Stimulated activated CD8-positive, alpha-beta memory T cell treated with anti-CD3 and anti-CD28 coated beads, Interleukin-7, amount 100 ng/mL, for 1 hour (primary cell): ENCODE measurements at places on chromosomes 4 and X.

- DNase-seq: no peak
Observed at GRCh38 chrX:118373538-118373937, 27.6 kb downstream of the WDR44 start.

DNA sequence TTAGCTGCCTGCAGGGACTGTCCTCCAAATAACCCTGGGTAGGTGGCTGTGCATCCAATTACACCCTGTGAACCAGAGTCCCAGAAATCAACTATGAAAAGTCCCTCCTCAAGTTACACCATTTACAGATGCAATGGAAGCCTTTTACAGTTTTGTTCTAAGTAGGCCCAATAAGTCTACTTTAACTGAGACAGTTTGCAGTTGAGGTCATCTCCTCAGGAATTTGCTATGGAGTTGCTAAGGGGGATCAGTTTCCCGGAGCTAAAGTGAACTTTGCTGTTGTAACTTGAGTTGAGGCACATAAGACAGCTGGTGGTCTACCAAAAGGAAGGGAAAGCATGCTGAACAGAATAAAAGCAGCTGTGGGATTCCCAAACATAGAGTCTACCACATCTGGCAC, 121.6 kb upstream of the STK26 start:
- no peak for DNase-seq

GRCh38 chr4:136400829-136401228, 1131.5 kb downstream of the PCDH18 start:
- no peak for DNase-seq

DNA sequence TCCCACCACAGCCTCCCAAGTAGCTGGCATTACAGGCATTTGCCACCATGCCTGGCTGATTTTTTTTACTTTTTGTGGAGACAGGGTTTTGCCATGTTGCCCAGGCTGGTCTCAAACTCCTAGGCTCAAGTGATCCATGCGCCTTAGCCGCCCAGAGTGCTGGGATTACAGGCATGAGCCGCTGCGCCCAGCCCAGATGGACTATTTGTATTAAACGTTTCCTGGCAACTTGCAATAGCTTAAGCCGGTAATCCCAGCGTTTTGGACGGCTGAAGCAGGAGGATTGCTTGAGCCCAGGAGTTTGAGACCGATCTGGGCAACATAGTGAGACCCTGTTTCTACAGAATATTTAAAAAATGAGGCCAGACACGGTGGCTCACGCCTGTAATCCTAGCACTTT, 18.4 kb downstream of the UBE2K start:
- no peak for DNase-seq

DNA sequence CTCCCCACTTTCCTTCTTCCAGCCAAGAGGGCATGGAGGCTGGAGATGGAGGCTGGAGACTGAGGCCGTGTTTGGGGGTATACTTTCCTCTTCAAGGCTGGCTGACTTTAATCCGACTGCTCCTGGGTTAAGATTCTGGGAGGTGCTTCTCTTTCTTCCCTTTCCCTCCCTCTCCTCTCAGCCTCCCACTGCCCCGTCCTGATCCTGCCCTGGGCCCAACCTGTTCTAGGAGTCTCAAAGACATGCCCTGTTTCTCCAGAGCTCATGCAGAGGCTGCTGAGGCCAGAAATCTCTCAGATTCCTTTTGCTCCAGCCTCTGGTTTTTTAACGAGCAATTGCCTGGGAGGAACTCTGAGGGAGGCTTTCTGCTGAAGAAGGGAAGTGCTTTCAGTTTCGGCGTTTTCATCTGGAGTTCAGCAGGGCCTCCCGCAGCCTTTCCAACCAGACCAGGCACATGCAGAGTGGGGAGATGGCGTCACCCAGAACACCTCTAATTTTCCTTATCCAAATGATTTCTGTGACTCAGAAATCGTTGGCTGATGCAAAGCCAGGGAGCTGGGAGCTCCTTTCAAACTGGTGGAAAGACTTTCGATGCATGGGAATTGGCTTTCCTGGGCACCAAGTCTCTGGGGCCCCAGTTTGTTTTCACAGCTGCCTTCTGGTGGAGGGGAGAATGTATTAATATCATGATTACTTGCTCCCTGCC, 34.5 kb upstream of the FAM9C start:
- DNase-seq: no peak

GRCh38 chrX:141917801-141918200, 14.1 kb downstream of the MAGEC1 start:
- no peak for DNase-seq

- no peak for DNase-seq
Observed at GRCh38 chr4:32858971-32859370, 2138.8 kb downstream of the PCDH7 start.

DNA sequence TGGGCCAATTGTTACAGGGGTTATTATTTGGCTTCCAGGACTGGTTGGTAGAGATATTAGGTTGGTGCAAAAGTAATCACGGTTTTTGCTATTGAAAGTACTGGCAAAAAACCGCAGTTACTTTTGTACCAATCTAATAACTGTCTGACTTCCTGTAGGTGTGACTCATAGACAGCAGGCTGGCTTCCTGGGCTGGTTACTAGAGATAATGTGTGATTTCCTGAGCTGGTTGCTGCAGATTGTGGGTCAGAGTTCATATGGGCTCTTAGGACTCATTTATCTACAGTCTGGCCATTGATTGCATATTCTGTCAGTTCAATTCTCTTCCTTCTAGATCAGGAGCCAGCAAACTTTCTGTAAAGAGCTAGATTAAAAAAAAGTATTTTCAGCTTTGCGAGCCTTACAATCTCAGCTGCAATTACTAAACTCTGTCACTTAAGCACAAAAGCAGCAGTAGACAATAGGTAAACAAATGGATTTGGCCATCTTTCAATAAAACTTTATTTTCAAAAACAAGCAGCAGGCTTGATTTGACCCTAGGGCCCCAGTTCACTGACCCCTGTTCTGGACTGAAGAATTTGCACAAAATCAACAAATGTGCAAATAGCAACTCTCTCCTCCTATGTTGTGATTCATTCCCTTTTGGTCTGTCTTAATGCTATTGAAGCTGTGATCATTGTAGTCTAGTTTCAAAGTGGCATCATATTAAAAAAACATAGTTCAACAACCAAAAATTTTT, 50.8 kb upstream of the BOD1L1 start:
- no peak for DNase-seq

GRCh38 chrX:10360116-10360515, 203.3 kb downstream of the CLCN4 start:
- DNase-seq: no peak

DNA sequence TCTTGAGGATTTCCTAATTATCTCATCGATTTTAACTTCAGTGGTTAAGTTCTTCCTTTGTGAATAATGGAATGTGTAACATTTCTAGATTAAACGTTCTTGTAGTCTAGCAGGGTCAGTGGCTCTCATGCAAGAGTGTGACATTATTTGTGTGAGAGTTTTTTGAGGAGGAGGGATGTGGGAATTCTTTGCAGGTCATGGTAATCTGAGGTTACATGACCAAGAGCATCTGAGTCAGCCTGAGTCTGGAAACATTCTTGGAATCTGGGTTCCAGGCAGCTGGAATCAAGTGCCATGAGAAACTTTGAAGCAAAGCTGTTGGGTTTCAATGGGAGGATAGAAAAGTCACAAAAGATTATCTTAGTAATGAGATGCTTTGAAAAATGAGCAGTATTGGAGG, 49.5 kb downstream of the GK start:
- no peak for DNase-seq

- no peak for DNase-seq
Observed at GRCh38 chr4:136784326-136784725, 748.0 kb downstream of the PCDH18 start.

GRCh38 chrX:15437724-15438123, 53.5 kb upstream of the VEGFD start:
- DNase-seq: no peak

- no peak for DNase-seq
Observed at GRCh38 chrX:53494436-53494835, 60.3 kb upstream of the HSD17B10 start.

DNA sequence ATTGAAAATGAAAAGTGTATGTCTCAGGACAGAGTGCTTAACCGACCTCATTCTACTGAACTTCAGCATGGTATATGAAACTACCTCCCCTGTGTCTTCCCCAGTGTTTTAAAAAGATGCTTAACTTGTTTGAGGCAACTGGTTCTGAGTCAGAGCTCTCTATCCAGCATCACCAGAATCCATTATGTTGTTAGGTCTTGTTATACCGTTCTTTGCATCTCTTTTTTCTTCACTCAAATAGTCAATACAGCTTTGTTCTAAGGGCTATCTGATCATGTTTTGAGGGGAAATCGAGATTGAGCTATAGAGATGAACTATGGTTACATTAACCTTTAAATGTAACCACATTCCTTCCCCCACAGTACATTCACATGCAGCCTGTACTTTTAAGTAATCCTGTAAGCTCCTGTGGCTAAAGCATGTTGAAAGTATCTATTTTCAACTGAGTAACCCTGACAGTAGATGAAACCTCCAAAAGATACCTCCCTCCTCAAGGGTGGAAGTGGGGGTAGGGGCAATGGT, 514.4 kb downstream of the RPA4 start:
- DNase-seq: no peak

GRCh38 chr4:26837993-26838842, 22.4 kb upstream of the STIM2 start:
- no peak for DNase-seq

DNA sequence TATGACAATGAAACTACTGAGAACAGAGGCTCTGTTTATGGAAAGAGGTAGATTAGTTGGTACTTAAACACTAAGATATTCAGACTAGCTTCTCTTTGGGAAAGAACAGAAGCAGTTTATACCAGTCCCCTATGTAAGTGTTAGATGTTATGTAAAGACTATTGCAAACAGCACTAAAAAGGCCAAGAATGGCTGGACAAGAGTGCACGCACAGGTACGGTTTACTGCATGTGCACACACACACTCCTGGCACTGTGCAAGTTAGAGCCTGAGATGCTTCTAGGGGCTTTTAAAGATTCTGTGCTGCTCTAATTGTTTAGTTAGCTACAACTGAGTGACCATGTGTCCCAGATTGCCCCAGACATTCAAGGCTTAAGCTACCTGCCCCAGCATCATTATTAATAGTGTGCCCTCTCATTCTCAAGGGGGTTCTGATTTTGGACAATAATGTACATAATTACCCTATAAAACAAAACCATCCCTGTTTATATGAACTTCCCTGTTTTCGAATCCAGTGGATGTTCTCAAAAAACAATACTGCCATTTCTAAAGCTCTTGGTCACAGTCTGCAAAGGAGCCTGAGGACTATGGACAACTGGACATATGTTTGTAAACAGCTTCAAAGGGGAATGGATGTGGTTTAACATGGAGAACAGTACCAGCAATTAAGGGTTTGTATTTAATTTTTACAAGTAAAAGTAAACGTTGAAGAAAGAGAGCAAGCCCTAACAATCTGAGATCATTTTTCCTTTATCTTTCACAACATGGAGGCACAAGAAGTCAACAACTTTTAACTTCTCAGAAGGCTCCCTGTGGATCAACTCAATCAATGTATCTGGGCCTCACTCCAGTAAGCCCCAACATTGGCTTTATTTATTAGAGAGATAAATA, 2.0 kb downstream of the SETD7 start:
- no peak for DNase-seq

DNA sequence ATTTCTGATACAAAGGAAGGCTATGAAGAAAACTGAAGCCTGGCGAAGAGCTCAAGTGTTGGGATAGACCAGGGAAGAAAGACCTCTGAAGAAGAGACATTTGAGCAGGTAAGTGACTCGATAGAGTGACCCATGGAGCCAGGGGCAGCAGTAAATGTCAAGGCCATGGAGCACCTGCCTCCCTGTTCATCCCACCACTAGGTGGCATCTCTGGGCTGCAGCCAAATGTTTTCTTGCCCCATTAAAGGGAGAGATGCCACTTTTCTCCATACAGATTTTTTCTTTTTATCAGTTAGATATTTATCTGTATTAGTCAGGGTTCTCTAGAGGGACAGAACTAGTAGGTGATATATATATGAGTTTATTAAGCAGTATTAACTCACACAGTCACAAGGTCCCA, 4.9 kb upstream of the ZNF81 start:
- peak; percentile 4 for DNase-seq

GRCh38 chrX:97332963-97333362, 449.3 kb downstream of the RPA4 start:
- DNase-seq: no peak

GRCh38 chr4:149223659-149224058, 592.0 kb downstream of the IQCM start:
- no peak for DNase-seq

GRCh38 chrX:87236830-87237440, 280.7 kb upstream of the KLHL4 start:
- no peak for DNase-seq

GRCh38 chr4:15935504-15936402, 2.8 kb downstream of the FGFBP1 start:
- DNase-seq: no peak

- no peak for DNase-seq
Observed at GRCh38 chr4:86521373-86521969, 72.6 kb upstream of the PTPN13 start.

- DNase-seq: no peak
Observed at GRCh38 chrX:45454290-45454689, 253.6 kb upstream of the DIPK2B start.

DNA sequence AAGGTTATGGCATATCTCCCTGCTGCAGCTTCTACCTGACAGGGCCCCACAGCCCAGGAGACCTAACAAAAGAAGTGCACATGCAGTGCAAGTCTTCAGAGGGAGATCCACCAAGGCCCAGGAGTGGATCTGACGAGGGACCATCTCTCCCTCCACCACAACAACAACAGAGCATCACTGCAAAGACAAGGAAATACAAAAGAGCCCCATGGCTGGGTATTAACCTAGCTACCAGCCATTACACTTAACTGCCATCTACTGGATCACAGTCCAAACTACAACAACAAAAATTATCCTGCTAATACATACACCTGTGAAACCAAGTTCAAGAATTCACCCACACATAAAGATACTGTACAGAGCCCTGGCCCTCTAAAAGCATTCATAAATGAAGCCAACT, 280.2 kb upstream of the SLC7A11 start:
- no peak for DNase-seq
